ENCODE measurements at places on chromosomes 13 and 19.

GRCh38 chr13:98994080-98994479 lies 16.2 kb upstream of the DOCK9 start:
- DNase-seq, result no peak

DNA sequence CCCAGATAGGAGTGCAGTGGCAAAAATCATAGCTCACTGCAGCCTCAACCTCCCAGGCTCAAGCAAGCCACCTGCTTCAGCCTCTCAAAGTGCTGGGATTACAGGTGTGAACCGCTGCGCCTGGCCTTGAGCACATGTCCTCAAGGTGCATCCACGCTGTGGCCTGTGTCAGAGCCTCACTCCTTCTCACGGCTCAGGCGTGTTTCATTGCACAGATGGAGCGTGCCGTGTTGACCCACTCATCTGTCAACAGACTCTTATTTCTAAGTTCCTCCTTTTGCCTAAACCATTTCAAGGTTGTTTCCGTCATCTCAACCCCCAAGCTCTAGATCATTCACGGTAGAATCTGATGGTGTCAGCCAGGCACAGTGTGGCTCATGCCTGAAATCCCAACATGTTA lies 28.2 kb downstream of the ATP8B3 start:
- peak; percentile 15 for DNase-seq

DNA sequence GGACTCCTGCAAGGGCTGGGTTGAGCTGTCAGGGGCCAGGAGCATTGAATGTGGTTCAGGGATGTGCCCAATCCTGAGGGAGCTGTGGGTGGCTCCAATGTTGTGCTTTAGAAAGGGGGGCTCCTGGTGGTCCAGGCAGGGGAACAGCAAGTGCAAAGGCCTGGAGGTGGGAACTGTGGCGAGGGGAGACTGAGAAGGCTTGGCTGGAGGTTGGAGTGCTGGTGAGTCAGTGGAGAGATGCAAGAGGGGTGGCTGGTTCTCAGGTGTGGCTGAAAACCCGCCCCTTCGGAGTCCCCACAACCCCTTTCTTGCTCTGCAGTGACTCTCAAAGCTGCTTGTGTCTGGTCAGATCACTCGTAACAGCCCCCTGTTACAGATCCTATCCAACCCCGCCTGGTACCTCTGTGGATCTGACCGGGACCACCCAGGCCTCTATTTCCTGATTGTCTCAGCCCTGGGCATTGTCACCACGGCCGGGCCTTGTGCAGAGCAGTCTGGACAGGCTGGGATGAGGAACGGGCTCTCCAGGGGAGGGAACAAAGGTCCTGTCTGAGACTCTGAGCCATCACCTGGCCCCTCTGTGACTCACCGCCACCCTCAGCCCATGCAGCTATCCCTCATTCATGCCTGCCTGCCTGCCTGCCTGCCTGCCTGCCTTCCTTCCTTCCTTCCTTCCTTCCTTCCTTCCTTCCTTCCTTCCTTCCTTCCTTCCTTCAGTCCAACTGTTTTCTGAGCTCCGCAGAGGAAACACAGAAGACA lies 1.4 kb upstream of the KCNN1 start:
- no peak for DNase-seq

DNA sequence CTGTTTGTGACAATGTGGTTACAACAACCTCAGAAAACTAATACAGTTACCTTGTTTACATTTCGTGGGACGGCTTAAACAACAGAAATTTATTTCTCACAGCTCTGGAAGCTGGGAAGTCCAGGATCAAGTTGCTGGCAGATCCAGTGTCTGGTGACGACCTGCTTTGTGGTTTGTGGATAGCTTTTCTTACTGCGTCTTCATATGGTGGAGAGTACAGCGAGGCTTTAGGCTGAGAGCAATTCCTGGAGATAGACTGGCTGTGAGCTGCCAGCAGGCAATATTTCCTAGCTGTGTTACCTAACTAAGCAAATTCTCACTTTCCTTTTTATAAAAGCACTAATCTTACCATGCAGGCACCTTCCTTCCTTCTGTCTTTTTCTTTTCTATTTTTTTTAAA lies 1203.5 kb upstream of the PRR20A start:
- DNase-seq, result no peak

GRCh38 chr13:105247830-105248229 lies 1287.6 kb downstream of the EFNB2 start:
- no peak for DNase-seq

DNA sequence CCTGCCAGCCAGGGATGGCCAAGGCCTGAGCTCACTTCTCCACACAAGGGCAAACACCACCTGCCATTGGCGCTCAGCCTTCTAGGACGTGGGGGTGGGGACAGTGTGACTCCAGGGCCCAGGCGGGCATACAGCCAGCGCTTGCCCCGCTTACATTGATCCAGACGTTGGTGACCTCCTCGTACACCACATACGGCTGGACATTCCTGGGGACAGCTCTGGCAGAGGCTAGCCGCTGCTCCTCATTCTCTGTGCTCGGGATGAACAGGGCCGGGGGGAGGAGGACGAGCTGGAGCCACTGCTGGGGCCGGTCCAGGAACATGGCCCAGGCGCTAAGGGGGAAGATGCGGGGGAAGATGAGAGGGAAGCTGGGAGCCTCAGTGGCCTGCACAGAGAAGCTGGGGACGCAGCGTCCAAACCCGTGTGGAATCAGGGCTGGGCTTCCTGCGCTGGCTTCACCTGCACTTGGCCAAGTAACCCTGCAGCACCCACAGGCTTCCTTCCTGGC lies 25.1 kb upstream of the MYDGF start:
- DNase-seq, result no peak

DNA sequence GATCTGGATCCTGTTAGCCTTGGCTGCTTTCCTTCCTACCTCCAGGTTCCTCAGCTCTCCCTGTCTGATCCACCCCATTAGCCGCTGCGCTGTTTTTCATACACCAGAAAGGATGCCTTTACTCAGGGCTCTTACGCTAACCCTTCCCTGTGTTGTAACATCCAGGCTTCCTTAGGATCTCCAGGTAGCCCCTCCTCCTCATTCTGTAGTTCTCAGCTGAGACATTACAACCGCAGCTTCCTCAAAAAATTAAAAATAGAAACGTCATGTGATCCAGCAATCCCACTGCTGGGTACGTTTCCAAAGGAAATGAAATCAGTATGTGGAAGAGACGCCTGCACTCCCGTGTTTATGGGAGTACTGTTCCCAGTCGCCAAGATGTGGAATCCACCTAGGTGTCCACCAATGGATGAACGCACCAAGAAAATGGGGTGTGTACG lies 18.4 kb upstream of the MYADM start:
- peak; percentile 67 for DNase-seq

DNA sequence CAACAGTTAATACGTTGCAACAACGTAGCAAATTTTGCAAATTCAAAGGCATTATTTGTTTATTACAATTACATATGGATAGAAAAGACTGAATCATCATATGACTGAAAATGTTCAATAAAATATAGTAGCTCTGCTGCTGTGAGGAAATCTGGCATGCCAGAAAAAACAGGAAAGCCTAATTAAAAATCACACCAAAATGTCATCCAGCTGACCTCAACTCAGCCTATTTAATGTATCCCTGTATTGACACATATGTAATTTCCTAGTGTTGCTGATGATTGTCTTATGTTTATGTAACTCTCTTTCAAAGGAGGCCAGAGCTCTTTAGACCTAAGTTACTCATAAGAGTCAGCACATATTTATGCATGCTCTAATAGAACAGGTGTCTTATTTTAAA lies 495.0 kb downstream of the PCDH17 start:
- no peak for DNase-seq

- DNase-seq, result peak; percentile 72
Measured at GRCh38 chr13:100423375-100423774, 165.2 kb downstream of the GGACT start.

DNA sequence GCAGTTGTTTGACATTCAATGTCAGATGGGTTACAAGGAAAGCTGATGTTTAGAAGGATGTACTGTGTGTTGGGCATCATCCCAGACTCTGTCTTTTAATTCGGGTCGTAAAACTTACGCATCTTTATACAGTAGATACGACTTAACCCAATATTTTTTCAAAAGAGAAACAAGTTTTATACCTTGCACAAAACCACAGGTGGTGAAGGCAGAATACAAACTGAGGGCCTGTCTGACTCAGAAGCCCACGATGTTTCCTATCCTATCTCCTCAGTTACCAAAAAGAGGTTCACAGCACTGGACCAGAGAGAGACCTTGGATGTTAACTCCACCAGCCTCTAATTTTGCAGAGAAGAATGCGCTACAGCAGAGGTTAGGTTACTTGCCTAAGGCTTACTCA lies 477.0 kb downstream of the FOXO1 start:
- no peak for DNase-seq

DNA sequence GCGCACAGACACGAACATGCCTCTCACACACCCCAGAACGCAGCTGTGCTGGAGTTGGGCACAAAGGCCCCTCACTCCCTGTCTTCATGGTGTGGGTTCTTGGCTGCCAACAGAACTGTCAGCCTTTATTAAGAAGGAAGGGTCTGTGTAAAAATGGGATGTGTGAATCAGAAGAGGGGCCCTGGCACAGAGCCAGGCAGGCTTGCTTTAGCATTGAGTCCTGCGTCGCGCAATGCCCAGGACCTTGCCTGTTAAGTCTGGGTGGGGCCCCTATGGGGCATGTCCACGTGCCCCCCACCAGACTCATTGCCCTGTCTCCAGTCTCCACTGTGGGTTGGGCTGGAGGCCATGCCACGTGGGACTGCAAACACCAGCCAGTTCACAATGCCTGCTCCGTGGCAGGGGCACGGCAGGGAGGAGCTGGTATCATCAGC lies 84.8 kb downstream of the SLC7A1 start:
- DNase-seq, result no peak
